Mesothelial cell of epicardium (in vitro differentiated cells): ENCODE measurements at places on chromosomes 12 and 14. TPM values are rescaled to one million over a fixed set of nuclear protein-coding genes. Genes with fewer than 3 reads are reported as not detected.

DNA sequence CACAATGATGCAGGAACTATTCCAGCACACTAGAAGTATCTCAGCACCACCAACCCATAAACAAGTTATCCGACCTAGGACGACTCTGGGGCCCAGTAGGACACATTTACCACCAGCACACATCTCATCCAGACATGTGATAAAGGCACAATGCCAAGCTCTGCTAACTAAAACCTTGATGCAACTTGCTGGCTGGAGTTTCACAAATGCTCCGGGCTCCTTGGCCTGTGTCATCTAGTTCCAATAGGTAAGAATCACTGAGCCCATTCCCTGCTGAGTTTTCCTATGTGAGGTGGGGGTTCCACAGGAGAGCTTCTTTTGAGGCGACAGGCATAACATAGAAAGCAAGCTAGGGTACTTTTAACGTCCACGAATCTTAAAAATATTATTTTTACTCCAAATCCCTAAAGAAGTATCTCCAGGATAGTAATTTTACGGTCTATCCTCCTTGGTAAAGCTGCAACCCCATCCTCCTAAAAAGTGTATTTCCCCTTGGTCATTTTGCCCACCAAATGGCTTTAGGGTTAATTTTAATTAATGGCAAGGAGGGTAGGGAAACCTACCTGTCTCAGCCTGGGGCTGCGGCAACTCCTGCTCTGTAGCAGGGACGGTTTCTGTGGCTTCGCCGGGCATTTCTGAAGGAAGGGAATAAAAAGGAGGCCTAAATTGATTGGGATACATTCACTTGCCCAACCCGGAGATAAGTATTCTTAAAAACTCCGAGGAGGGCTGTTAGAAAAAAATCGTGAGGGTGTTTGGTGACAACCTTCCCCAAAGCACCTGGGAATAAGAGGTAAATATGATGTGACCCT, 1.0 kb downstream of the NACA start:
- H3K27ac ChIP-seq = peak overlapping the region; percentile 99
- peak overlapping the region; percentile 98 for H3K4me3 ChIP-seq

- H3K27ac ChIP-seq = no peak overlapping the region
- H3K36me3 ChIP-seq = no peaks in the 10 kb centered on the region
- peaks cover 47% of the 10 kb centered on the region for H3K27me3 ChIP-seq
- DNase-seq = no peak
- no peak overlapping the region for H3K4me3 ChIP-seq
- H3K4me1 ChIP-seq = no peaks in the 10 kb centered on the region
These were observed 16.8 kb upstream of the TESPA1 start for GRCh38 chr12:55001198-55001868.

- H3K4me3 ChIP-seq = no peak overlapping the region
- H3K4me1 ChIP-seq = peaks cover 14% of the 10 kb centered on the region
- no peak overlapping the region for H3K27ac ChIP-seq
- H3K36me3 ChIP-seq = no peaks in the 10 kb centered on the region
- peaks cover 20% of the 10 kb centered on the region for H3K27me3 ChIP-seq
These were observed 110.4 kb upstream of the TMCC3 start for GRCh38 chr12:94760786-94761185.

DNA sequence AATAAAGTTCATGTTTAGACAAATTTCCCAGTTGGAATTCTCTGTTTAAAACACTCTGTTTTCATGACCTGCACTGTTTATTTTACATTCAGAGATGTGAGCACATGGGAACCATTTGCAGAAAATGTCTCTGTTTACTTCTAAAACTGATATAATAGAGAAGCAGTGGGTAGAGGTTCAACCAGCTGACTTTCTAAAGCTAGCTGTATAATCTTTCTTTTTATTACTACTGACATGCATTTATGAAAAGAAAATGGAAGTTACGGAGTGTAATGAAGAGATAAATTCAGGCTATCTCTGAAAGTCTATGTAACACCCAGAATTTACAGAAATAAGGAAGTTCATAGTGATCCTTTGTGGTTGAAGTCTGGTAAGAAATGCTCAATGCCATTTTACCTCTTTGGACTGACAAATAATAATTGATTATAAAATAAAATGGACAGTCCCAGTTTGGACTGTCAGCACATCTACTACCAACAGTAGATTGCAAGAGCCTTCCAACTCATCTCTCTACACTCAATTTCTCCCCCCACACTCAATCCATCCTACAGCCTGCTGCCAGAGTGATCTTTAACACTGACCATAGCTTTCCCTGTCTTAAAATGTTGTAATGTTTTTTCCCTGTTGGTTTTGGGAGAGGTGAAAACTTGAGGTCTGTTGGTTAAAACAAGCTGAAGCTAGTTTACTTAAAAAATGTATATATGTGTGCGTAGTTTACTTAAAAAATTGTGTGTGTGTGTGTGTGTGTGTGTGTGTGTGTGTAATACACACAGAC, 137.4 kb downstream of the AEBP2 start:
- H3K4me1 ChIP-seq = peaks cover 45% of the 10 kb centered on the region
- H3K4me3 ChIP-seq = no peak overlapping the region
- no peak for DNase-seq
- H3K36me3 ChIP-seq = peaks cover 20% of the 10 kb centered on the region
- peak overlapping the region; percentile 81 for H3K27ac ChIP-seq

DNA sequence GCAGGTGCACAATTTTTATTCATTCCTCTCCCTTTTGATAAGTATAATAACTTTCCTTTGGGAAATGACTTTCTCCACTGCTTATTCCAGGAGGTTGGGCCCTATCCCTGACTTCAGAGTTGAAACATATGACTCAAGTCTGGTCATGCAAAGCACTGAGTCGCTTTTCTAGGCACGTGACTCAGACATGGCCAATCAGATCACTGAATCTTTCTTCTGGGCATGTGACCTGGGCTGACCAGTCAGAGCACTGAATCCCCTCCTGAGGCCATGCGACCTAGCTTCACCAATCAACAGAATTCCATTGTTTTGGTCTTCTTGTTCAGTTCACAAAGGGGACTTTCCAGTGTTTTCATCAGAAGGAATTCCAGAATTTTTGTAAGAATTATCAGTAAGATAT, 377.1 kb upstream of the KITLG start:
- no peaks in the 10 kb centered on the region for H3K36me3 ChIP-seq
- H3K27ac ChIP-seq = no peak overlapping the region
- H3K27me3 ChIP-seq = no peaks in the 10 kb centered on the region

The HHIPL1 gene
- total RNA-seq = 4.4 to 4.7 TPM (median 4.5 TPM) in 3 replicates
